CD8-positive, alpha-beta memory T cell (primary cell): ENCODE measurements at places on chromosomes 5 and 9. TPM values are rescaled to one million over a fixed set of nuclear protein-coding genes. Genes with fewer than 3 reads are reported as not detected.

The DRD1 gene
- not detected for total RNA-seq

The SPATA6L gene
- total RNA-seq: 0.96 TPM

DNA sequence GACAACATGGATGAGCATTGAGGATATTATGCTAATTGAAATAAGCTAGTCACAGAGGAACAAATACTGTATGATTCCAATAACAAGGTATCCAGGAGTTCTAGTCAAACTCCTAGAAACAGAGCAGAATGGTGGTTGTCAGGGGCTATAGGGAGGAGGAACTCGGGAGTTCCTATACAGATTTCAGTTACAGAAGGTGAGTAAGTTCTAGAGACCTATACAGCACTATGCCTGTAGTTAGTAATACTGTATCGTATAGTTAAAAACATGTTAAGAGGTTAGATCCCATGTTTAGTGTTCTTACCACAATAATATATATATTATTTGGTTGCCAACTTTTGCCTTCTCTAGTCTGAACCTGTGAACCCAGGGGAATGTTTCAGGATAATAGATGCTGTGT lies 7.9 kb upstream of the OXCT1 start:
- no peak for DNase-seq

- no peak for DNase-seq
Measured at GRCh38 chr9:10250219-10250618, 362.6 kb downstream of the PTPRD start.

- DNase-seq: no peak
Measured at GRCh38 chr5:72770266-72770665, 46.2 kb upstream of the TNPO1 start.

GRCh38 chr5:18305288-18305924 lies 671.1 kb downstream of the TAF11L14 start:
- DNase-seq: no peak

- no peak for DNase-seq
Measured at GRCh38 chr9:20532584-20532983, 89.7 kb downstream of the MLLT3 start.

The MZB1 gene
- 6.4 TPM for total RNA-seq
